ENCODE measurements at places on chromosomes 1 and 21.

DNA sequence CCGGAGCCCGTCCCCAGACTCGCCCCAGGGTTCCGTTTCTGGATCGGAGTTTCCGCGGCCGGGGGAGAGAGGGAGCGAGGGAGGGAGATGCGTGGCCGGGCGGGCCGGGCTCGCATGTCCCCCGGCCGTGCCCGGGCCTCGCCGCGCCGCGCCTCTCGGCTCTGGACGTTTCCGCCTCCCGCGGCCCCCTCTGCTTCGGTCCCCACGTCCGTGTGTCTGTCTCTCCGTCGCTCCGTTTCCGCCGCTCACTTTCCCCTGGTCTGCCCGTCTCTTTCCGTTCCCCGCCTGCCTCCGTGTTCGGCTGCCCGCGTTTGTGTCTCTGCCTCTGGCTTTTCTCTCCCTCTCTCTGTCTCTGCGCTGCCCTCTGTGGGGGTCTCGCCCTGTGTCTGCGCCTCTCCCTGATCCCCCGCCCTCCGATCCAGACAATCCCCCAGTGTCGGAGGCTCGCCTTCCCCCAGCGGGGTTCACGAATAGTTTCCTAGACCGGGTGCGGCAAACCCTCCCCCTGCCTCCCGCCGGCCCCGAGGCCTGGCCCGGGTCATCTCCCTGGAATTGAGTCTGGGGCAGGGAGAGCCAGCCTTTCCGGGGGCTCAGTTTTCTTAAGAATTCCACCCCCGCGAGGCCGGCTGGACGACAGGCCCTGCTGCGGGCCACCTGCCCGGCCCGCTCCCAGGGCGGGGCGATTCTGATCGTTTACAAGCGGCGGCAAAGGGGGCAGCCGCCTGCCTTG is 735 bp downstream of the NBL1 start:
- no peak for DNase-seq

GRCh38 chr1:182143825-182144645 is 82.5 kb upstream of the ZNF648 start:
- DNase-seq, result no peak

- no peak for DNase-seq
Observed at GRCh38 chr21:43895196-43895595, 30.2 kb downstream of the AGPAT3 start.

- peak; percentile 75 for DNase-seq
Observed at GRCh38 chr1:12618965-12619791, 1.2 kb upstream of the DHRS3 start.

DNA sequence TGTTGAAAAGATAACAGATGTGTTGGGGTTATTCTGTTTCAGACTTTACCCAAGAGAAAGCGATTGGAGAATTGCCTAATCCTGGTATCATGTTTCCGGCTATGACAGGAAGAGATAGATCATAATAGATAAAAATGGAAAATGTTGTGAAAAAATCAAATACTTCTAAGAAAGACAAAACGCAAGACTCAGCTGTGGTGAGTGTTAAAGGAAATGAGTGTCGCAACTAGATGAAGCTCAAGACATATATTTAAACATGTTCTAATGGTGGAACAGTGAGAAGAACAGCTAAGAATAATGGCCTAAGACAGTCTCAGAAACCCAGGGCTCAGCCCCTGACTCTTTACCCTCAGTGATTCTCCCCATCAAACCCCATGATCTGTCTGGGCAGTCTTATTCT is 426.7 kb upstream of the RUNX1 start:
- DNase-seq, result no peak

GRCh38 chr1:87212431-87213134 is 116.1 kb upstream of the LMO4 start:
- no peak for DNase-seq

DNA sequence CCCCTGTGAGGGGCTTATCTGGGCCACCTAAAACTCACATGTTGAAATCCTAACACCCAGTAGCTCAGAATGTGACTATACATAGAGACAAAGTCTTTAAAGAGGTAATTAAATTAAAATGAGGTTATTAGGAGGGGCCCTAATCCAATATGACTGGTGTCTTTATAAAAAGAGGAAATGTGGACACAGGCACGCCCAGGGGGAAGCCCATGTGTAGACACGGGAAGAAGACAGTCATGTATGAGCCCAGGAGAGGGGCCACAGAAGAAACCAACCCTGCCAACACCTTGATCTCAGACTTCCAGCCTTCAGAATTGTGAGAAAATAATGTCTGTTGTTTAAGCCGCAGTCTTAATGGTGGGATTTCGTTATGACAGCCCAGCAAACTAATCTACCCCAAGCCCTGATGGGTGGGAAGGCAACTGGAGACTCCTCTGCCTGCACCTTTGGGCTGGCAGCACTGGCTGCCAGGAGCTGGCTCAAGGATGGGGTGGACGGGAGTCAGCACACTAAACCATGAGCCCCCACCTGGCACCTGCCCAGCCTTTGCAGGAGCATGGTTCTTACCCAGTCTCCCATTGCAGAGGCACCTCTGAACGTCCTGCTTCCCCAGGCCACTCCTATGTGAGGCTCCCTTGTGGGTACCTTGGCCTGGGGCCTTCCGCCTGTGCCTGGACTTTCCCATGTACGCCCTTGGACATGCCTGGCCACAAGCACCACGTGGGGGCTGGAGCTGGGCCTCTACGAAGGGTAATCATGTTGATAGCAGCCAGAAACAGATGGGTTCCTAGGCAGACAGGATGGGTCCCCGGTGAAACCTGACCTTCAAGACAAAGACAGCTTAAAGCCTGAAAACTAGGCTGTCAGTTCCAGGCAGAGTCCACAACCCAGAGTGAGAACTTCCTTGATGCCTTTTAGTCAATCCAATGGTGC is 57.1 kb upstream of the DMRTB1 start:
- DNase-seq, result no peak

- DNase-seq, result no peak
Observed at GRCh38 chr1:24418898-24419628, 3.5 kb downstream of the NIPAL3 start.

DNA sequence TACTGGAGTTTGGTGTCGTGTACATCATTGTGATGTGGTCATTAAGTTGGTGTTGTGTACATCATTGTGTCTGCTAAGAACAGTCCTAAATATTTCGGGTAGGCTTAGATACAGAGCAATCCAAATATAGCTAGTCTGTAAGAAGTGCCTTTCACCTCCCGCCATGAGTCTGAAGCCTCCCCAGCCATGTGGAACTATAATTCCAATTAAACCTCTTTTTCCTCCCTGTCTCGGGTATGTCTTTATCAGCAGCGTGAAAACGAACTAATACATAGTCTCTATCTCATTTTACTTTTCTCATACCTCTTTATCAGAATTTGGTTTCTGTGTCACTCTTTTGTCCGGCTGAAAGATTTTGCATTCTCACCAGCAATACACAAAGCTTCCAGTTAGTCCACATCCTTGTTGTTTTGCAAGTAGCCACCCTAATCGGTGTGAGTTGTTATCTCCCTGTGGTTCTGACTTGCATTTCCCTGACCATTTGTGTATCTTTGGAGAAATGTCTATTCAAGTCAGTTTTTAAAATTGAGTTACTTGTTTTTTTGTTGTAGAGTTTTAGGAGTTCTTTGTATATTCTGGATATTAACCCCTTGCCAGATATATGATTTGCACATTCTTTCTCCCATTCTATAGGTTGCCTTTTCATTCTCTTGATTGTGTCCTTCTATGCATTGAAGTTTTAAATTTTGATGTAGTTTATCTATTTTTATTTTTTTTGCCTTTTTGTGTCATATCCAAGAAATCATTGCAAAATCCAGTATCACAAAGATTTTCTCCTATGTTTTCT is 56.5 kb downstream of the FNBP1L start:
- DNase-seq, result no peak

DNA sequence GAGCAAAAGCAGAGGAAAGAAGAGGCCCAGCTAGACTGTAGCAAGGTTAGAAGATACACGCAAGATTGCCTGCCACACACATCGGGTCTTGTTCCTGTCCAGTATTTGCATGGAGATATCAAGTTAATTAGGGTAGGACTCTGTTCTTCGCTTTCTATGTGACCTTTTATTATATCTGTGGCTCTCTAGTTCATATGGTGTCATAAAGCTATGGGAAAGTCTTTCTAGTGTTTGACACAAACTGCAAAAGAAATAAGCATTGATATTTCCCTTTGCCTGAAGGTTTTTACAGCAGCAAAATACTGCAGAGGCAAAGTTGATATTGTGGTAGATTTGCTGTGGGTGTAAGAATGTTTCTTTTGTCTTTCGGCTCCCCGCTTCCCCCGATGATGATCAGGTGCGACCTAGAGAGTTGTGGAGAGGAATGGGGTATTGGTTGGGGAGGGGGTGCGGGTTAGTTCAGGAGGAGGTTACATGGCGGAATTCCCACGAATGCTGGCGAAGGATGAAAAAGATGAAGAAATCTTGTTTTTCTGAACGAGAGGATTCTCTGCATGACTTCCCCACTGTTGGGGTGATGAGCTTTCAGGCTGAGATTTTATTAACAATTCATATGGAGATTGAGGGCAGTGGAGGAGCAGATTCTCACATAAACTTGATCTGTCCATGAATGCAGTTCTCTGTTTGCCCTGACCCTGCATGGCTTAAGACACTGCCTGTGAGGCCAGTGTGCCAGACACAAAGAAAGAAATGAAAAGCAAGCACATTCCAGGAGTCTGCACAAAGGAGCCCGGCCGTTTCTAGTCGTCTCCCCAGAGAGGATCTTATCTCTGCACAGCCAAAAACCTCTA is 550.2 kb downstream of the USP25 start:
- peak; percentile 17 for DNase-seq

DNA sequence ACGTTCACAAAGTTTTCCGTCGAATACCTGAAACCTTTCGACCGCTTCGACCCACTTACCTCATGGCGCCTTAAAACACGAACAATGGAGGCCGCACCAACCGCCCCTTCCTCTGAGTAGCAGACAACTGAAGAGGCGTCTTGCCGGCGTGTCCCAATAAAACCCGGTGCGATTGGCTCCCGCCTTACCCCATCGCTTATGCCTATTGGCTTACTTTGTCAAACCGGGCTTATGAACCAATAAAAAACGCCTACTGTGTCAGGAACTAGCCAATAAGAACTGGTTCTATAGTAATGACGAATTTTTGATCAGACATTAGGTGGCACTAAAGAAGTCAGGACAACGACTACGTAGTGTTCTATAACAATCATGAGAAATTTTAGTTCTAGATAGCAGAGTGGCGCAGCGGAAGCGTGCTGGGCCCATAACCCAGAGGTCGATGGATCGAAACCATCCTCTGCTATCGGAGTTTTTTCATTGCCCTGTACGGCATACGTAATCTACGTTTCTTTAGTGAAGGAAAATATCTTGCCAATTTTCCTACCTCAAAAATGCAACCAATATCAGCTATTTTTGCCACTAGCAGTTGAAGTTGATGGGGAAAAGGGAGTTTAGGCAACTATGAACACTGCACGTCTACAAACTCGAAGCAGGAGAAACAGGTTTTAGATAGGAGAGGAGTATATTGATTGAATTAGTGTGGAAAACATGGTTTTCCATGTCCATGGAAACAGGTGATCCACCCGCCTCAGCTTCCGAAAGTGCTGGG is at the start of gene ILF2:
TSS of gene ILF2 (minus strand) at position 135 of the 769 bp plus-strand sequence. CDS start at position 64, 71 bp downstream.
- DNase-seq, result peak; percentile 100

DNA sequence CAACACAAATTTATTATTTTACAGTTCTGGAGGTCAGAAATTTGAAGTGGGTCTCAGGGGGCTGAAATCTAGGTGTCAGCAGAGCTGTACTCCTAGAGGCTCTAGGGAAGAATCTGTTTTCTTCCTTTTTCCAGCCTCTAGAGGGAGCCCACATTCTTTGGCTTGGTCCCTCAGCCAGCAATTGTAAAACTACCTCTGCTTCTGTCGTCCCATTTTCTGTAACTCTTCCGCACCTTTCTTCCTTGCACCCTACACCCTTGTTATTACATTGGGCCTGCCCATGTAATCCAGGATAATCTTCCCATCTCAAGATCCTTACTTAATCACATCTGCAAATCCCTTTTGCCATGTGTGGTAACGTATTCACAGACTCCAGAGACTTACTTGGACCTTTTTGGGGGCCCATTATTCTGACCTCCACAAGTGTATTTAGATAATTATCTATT is 24.8 kb upstream of the THEM4 start:
- peak; percentile 63 for DNase-seq

DNA sequence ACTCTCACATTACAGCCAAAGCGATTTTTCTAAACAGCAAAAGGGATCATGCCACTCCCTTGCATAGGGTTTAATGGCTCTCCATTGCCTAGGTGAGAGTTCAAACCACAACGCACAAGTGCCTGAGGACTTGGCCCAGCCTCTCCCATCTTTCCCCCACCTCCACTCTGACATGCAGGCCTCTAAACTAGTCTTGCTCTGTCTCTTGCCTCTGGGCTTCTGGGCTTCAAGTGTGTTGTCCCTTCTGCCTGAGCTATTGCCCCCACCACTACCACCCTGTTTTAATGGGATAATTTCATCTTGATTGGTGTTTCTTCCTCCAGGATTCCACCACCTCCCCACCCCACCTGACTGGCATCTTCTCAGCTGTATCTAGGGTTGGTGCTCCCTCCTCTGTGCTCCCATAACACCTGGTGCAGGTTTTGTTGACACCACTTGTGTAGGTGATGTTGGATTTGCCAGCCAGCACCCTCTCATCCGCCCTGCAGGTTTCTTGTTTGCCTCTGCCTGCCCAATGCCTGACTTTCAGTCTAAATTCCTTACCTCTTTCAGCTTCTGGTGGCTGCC is 2.7 kb upstream of the ZBTB21 start:
- no peak for DNase-seq

GRCh38 chr21:17602874-17603273 is 9.8 kb downstream of the BTG3 start:
- no peak for DNase-seq

GRCh38 chr21:38261851-38262250 is 5.1 kb downstream of the KCNJ15 start:
- DNase-seq, result no peak

DNA sequence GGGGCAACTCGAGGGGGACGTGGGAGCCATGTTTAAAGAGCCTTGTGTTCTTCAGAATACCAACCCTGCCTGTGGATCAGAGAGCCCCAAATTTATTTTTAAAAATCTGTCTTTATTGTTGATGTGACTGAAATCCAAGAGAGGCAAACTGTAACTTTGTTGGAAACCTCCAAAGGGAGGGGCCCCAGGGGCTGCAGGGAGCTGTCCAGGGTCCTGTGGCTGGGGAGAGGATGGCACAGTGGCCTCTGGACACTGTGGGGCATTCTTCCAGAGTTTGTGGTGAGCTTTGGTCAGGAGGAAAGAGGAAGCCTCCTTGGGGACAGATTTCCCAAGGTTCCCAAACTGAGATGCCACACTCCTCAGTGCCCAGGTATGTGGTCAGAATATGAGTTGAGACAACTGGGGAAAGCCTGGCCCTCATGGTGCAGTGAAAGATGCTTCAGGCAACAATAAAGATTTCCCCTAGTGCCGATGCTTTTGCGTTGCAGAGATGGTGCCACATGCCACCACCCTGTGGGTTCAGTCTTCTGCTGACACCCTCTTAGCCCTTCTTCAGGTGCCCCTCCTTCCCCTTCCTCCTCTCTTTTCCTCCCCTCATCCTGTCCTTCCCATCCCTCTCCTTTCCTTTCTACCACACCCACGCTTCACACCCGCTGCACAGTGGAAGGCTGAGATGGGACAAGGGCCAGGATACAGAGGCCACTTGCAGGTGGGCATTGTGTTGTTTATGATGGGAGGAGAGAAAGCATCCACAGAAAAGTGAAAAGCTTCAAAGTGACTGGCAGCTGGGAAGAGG is 122.1 kb downstream of the UCK2 start:
- DNase-seq, result no peak

Measured in kidney capillary endothelial cell (primary cell).